ENCODE measurements at places on chromosomes 2 and 18.

DNA sequence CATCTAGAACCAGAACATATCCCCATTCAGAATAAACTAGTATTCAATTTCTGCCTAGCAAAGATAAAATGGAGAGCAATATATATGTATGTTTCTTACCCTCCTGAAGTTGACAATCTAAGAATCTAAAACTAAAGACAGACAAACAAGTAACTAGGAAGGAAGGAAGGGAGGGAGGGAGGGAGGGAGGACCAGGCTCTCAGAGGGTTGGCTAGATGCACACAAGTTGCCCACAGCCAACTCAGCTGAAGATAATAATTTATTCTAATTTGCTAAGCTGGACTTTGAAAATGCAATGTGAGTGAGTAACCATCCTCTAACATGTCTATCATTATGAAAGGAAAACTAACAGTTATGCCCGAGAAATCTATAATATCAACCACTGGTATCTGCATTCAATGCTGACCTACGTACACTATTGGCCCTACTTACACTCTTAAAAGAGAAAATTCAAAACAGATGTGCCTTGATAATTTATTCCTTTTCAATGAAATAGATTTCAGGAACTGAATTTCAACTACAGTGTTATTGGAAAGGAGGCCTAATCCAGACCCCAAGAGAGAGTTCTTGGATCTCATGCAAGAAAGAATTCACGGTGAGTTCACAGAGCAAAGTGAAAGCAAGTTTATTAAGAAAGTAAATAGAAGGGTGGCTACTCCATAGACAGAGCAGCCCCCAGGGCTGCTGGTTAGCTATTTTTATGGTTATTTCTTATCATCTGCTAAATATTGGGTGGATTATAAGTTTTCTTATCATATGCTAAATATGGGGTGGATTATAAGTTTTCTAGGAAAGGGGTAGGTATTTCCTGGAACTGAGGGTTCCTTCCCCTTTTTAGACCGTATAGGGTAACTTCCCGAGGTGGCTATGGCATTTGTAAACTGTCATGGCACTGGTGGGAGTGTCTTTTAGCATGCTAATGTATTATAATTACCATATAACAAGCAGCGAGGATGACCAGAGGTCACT, 288.5 kb upstream of the SLC39A10 start:
- DNase-seq: no peak

GRCh38 chr18:26869640-26870039, 4.1 kb upstream of the AQP4 start:
- DNase-seq: no peak

GRCh38 chr18:13235981-13236380, 17.4 kb downstream of the LDLRAD4 start:
- no peak for DNase-seq

DNA sequence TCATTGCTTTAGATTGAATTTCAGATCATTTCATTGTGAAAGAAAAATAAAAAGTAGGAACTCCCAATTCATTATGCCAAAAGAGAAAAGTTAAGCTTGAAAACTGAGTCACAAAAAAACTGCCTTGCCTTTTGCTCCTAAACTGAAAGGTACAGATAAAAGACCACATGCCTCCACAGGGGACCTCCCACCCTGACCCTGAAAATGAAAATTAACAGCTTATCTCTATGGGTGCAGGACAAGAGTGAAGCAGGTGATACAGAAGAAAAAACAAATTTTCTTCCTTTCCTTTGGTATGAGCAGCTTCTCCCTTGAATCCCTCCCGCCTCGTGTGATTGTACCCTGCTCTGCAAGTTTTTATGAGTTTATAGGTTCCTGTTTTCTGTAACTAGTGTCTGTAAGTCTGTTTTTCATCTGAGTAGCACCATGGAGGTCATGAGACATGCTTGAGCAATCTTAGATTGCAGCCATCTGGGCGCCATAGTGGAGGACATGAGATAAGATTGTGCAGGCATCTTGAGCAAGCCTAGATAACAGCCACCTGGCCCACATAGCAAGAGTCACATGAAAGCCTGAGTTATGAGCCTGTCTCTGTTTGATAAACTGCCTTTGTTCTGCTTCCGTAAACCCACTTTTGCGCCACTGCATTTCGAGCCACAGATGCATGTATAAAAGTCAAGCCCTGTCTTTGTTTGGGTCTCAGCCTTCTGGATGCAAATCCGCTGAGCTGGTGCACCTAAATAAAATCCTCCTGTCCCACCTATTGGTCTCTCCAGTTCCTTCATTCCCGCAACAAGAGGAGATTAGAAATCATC, 56.2 kb upstream of the DYNC1I2 start:
- no peak for DNase-seq

DNA sequence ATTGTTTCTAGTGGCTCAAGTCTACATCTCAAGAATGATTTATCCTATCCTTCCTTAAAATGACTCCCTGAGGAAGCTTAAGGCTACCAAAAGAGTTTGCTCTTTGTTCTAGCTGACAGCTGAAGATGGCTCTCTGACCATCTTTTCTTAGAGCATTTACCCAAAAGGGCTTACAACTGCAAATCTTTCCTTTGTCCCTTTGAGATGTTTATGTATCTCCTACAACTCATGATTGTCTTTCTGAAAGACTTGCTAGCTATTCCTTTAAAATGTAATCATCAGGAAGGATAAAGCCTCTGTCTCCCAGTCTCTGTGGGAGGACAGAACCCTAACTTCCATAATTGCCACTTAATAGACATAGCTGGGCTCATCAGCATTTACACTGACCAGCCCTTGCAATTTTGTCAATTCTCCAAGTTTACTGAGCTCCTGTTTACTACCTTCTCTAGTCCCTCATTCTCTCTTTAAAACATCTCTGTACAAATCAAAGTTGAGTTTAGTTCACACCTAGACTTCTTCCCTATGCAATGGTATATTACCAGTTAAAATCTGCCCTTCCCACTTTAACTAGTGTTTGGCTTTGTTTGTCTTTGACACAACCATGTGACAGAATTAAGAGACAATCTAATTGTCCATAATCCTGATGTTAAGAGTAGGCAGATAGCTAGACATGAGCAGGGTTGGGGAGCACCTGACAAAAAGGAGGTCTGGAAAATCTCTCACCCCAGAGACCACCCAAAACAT, 188.2 kb downstream of the PTH2R start:
- DNase-seq: no peak

- no peak for DNase-seq
These were observed 25.7 kb downstream of the RPE start for GRCh38 chr2:210028178-210028577.

GRCh38 chr2:235255693-235256092, 238.2 kb upstream of the AGAP1 start:
- no peak for DNase-seq

DNA sequence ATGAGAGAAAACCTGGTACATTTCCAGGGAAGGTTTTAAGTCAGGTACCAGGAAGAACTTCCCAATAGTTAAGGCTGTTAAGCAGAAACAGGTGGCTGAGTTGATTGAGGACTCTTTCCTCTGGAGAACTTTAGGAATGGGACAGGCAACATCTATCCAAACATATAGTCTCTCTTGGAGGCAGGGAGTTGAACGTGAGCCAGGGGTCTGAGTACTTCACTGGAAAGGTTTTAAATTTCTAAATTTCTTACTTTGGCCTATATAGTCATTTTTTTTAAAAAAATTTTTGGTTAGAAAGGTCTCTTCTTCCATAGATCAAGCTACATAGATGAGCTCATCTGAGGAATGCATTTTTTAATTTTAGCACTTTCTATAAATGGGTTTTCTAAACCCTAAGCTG, 261.4 kb upstream of the TCF4 start:
- no peak for DNase-seq

DNA sequence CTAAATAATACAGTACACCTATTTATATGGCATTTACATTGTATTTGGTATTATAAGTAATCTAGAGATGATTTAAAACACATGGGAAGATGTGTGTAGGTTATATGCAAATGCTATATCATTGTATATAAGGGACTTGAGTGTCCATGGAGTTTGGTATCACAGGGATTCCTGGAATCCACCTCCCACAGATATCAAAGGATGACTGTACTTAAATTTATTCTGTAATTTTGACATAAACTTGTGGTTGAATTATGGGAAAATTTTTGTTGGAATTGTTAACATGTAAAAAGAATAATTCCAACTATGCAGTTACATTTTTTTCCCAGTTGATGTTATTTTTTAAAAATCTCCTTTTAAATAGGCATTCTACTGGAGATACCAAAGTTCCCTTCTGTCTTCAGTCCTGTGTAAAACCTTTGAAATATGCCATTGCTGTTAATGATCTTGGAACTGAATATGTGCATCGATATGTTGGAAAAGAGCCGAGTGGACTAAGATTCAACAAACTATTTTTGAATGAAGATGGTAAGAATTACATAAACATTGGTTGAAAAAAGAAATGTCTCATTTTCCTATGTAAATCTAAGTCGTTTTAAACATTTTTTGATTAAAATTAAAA, 24.1 kb downstream of the GLS start:
- DNase-seq: no peak

DNA sequence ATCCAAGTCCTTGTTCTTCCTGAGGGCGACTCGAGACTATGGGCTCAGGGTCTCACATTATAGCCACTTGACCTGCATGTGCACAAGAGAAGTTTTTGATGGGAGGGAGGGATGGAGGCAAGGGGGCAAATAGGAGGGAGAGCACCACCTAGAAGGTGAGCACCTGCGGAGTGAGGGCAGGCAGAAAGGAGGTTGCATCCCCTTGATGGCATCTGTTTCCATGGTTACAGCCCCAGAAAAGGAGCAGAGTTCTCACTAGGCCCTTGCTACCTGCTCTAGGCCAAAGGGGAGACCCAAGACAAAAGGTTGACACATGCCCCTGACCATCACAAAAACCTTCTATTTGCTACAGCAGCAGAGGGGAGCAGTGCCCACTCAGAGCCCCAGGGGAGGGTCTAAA, 131.5 kb upstream of the SERTAD2 start:
- no peak for DNase-seq

DNA sequence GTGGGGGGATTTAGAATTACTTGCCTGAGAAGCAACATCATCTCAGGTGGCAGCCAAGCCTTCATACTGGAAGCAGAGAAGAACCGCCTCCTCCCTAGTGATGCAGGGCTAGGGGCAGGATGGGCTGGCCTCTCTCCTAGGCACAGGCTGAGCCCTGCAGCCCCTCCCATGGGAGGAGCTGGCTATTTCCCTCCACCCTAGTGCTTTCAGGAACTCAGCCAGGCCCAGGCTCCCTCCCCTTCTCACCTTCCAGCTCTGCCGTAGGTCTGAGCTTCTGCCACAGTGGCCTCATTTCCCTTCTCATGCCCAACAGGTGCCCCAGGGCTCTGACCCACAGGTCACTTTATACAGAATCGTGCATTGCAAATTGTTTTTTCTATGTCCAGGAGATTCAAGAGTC, 31.0 kb downstream of the CENPA start:
- no peak for DNase-seq

DNA sequence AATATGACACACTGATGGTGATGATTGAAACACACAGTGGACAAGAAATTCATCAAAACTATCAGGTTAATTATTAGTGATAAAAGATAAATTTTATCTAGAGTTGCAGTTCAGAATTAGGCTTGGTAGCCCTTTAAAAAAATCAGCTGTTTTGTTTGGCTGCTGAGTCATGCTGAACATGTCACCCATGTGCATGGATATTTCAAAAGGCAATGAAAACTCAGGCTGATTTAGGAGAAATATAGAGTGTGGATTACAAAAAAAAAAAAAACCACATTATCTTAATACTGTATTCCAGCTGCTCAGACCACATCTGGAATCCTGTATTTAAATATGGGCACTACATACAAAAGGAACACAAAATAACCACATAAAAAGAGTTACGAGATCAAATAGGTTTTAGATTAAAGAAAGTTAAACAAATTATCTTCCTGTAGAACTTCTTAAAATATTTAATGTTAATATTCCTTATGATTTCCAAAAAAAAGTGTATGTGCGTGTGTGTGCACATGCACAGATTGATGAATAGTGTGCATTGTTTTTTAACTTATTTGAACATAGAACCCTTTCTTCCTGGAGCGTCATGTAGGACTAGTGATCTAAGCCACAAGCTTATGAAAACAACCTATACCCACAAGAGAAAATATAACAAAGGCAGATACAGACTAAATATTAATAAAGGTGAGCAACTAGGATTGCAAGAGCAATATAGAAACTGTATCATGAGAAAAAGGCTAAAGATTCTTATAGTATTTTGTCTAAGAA, 186.2 kb downstream of the STK39 start:
- no peak for DNase-seq

DNA sequence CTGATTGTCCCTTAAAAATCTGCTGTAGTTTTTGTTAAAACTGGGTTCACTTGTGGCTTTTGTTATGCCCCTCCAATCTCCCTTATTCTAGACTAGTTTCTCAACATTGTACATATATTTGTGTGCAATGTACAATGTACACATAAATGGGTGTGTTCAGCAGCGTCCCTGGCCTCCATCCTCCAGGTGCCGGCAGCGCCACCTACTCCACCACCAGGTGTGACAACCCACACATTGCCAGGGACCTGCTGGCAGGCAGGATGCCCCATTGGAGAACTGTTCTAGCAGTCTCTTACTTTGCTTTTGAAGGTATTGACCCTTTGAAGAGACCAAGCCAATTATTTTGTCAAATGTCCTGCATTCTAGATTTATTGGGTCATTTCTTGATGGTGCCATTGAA, 75.4 kb downstream of the SH3RF3 start:
- no peak for DNase-seq

GRCh38 chr2:45713591-45713990, 62.1 kb downstream of the PRKCE start:
- no peak for DNase-seq

DNA sequence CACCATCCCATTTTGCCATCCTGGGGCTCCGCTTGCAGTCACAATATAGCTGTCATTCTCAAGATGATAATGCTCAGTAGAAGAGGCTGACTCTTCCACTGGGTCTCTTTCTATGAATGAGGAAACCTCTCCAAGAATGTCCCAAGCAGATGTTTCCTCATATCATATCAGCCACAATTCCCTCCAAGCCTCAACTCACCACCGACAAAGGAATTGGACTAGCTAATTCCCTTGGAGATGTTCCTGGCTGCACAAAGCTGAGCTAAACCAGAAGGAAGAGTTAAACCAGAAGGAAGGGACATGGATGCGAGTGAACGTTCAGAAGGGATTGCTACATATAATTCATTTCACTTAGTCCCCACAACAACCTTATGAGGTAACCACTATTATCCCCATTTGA, 65.0 kb upstream of the NPAS2 start:
- DNase-seq: no peak

GRCh38 chr2:26122630-26123029, 50.3 kb upstream of the GAREM2 start:
- DNase-seq: no peak

Measured in activated CD4-positive, alpha-beta T cell treated with anti-CD3 and anti-CD28 coated beads for 48 hours (primary cell).